ENCODE measurements at places on chromosomes 7 and 10.

GRCh38 chr10:79445977-79446757 lies 743 bp upstream of the ZCCHC24 start:
- DNase-seq: peak; percentile 86

- DNase-seq: no peak
Measured at GRCh38 chr10:26503911-26504310, 65.8 kb downstream of the APBB1IP start.

DNA sequence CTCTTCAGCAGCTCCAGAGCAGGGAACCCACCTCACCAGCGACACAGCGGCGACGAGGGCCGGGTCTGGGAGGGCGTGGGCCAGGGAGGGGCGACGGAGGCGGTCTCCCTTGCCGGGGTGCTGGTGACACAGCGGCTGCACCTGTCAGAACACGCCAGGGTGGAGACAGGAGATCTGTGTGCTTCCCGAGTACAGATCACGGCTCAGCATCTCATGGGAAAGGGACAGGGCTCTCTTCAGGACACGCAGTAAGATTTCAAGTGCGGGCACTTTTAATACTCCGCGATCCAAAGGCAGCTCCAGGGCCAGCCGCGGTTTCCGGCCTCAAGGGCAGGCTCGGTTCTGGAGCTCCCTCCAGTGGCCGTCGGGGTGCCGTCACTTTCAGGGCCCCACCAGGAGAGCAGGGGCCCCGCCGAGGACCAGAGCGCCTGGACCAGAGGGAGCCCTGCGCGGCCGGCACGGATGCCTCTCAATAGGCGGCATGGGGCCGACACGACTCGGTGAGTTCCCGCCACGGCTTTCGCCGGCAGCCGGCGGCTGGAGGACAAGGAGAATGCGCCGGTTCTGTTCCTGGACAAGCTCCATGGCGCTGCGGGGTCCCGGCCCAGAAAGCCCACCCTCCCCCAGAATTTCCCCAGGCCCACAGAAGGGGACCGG lies 21.4 kb downstream of the GPR146 start:
- DNase-seq: peak; percentile 87

GRCh38 chr7:34220506-34221185 lies 315.3 kb downstream of the BMPER start:
- no peak for DNase-seq

- DNase-seq: no peak
Measured at GRCh38 chr10:94623572-94623971, 60.0 kb upstream of the CYP2C18 start.

GRCh38 chr7:146514304-146514703 lies 397.7 kb downstream of the CNTNAP2 start:
- no peak for DNase-seq

- no peak for DNase-seq
Measured at GRCh38 chr7:131827421-131827820, 271.0 kb upstream of the PODXL start.

- DNase-seq: no peak
Measured at GRCh38 chr10:7892146-7892545, 73.8 kb downstream of the TAF3 start.

GRCh38 chr7:97104719-97105238 lies 12.7 kb upstream of the SDHAF3 start:
- peak; percentile 79 for DNase-seq

GRCh38 chr10:131345691-131346090 lies 34.2 kb upstream of the TCERG1L start:
- no peak for DNase-seq

- DNase-seq: no peak
Measured at GRCh38 chr7:156152390-156152789, 340.1 kb upstream of the SHH start.

DNA sequence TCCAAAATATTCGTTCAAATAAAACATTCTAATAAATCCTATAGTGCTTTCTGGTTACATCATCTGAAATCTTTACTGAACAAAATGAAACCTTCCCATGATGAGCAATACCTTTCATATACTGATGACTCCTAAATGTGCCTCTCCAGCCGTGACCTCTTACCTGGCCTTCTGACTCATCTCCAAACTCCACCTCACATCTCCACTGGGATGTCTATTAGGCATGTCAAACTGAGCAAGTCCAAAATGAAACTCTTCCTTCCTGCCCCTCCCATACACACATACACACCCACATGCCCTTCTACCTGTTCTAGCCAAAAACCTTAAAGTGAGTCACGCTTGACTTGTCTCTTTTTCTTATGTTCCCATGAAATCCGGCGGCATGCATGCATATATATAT lies 22.9 kb downstream of the GSAP start:
- no peak for DNase-seq

DNA sequence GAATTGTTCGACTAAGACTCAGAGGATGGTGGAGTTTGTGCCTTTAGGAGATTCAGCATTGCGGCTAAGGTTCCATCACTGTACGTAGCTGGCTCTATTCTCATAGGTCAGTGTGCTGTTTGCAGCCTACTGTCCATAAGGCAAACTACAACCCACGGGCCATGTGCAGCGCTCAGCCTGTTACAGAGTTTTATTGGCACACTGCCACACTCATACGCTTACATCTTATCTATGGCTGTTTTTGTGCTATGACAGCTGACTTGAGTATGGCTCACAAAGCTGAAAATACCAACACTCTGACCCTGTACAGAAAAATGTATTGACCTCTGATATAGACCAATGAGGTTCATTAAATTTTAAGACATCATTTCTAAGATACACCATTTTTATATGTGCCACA lies 114.5 kb downstream of the ARID5B start:
- peak; percentile 36 for DNase-seq

DNA sequence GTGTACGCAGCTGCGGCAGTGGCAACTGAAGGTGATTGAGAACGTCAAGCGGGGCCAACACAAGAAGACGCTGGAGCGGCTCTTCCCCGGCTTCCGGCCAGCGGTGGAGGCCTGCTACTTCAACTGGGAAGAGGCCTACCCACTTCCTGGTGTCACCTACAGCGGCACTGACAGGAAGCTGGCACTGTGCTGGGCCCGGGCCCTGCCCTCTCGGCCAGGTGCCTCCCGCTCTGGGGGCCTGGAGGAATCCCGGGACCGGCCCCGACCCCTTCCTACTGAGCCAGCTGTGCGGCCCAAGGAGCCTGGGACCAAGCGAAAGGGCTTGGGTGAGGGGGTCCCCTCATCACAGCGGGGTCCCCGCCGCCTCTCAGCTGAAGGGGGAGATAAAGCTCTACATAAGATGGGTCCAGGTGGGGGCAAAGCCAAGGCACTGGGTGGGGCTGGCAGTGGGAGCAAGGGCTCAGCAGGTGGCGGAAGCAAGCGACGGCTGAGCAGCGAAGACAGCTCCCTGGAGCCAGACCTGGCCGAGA lies 6.5 kb downstream of the ZSWIM8 start:
- DNase-seq: no peak

DNA sequence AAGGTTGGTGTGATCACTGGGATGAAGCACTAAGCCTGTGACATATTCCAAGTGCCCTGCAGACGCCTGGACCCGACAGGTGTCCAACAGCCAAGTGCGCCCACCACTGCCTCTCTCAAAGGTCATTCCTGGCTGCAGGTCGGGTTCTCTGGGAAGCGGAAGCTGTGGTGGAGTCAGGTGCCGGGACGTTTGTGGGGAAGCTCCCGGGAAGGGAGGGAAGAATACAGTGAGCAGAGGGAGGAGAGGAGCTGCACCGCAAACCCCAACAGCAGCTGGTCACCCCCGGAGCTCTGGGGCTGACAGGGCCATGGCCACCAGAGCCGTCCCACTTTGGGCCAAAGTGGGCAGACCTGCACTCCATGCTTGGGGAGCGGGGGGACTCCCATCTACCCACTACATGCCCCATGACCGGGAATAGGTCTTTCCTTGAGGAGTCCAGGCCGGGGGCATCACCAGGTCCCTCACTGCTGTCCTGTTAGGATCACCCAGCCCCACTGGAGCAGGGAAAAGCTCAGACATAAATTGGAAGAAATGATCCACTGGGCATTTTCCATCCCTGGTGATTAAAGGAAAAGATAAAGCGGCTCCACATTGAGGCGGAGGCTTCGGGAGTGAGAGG lies 84.5 kb upstream of the PPP2R2D start:
- DNase-seq: no peak

GRCh38 chr10:97463363-97464132 lies 17.6 kb downstream of the ZDHHC16 start:
- peak; percentile 23 for DNase-seq

DNA sequence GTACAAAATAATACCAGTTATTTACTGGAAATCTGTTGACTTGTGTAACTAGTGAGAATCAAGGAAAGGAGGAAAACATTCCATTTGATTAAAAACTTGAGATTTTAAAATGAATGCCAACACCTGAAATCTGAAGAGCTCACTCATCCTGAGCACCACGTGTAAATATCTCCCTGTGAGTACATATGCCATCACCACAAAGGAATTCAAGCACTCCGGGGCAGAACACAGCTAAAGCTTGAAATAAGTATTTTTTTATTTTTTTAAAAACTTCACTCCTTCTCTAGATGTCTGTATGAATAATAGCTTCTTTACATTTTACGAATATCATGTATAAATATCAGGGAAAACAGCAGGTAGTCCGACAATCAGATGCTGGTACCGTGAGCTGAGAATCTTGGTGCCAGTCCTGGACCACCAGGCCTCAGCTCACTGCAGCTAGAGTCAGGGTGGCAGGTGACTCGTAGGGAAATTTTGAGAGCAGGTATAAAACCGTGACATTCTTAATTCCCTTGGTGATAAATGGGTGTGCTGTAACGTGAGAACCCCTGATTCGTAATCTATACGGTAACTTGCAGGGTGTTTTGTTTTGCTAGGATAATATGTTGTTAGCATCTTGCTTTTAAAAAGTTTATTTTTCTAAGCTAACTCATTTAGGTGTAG lies 12.7 kb downstream of the LMTK2 start:
- no peak for DNase-seq

DNA sequence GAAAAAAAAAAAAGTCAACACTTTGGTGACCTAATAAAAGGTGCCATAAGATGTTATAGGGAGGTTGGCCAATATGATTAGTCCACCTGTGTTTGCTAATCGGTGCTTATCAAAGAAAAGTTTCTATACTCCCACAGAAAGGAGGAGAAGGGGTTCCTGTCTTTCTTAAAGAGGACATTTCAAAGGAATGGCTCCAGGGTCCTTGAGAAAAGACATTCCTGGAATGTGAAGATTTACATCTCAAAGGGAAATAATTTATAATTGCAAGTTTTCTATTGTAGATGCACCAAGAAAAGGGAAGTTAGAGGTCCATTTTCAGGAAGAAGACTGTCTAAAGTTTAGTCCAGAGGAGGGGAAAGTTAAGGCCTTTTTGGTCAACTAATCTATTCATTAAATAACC lies 715.3 kb downstream of the NXPH1 start:
- DNase-seq: no peak

DNA sequence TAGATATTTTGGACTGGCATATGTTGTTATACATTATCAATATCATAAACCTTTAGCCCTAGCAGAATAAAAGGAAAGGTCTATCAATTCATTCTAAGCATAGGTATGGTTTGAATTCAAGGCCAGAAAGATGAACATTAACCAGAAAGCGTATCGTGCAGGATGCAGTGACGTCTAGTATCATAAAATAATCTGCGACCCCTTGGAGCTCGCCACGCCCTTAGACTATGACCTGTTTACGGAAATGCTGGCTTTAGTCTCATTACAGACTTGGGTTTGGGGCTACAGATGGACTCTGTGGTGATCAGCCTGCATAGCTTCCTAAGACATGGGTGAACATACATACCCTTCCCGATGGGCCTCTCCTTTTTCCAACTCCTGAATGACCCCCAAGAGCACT lies 21.5 kb downstream of the INSYN2A start:
- DNase-seq: no peak

- DNase-seq: no peak
Measured at GRCh38 chr10:83647526-83647925, 491.8 kb upstream of the GHITM start.

- DNase-seq: peak; percentile 100
Measured at GRCh38 chr10:47384148-47384921, at the start of gene ZNF488. TSS of gene ZNF488 (minus strand) at chr10:47384293. CDS start at chr10:47368829, 15,464 bp downstream.

DNA sequence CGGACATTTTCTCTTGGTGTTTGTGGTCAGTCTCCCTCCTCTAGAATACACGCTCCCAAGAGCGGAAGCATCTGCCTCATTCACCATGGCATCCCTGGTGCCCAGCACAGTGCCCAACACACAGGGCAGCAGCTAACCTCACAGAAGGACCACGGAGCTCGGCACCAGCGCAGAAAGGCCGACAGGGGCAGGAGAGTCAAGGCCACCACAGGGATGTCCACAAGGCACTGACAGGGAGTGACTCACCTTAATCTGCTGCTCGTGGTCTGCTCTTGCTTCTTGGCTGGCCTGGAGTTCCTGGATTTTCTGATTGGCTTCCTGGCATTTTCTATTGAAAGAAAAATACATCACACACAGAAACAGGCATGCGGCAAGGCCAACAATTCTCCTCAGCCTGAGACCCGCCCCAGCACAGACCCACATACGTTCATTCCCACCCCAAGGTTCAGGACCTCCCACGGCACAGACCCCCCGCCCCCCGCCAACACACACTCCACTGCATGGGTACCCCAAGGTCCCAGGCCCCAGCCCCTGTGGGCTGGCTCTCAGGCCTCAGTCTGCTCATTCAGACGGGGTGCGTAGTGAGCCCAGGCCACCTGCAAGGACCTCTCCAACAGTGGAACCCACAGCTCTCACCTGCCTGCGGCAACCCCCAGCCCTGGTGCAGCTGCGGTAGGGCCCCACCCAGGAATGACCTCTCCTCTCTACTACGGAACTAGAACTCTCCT lies 14.9 kb downstream of the MAD1L1 start:
- no peak for DNase-seq

GRCh38 chr10:24438800-24439199 lies 229.9 kb downstream of the KIAA1217 start:
- no peak for DNase-seq

DNA sequence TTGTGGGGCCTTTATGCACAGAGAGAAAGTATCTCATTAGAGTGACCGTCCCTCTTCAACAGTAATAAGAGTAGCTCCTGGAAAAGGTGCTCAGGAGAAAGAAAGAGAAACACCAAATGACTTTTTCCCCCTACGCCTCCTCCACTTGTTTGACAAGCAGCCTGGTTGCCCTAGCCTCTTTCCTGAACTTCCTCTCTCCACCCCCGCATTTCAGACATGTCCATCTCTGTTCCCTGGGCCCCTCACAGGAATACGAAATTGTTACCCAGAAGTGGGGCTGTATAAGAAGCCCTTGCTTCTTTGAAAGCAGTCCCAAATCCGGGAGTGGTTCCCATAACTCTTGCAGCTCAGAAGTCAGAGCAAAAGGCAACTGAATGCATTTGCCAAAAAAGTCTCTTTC lies 119.6 kb upstream of the ADO start:
- DNase-seq: no peak

DNA sequence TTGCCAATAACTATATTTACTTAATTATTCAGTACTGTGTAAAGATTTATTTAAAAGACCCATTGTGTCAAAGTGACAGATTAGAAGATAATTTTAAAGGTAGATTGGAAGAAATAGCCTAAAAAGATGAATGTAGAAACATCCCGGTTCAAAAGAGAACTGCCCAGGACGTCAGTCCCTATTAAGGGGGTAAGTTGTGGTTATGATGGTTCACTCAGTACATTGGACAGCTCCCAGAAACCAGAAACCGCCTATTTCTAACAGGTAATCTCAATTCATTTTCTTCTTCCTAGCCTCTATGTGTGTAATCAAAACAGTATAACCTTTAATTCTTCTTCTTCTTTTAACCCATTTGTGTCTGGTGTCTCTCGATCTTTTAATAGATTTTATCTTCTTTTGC lies 1.5 kb upstream of the FERD3L start:
- no peak for DNase-seq
